NCI-H446 (cell line): ENCODE measurements at places on chromosomes 2 and 18.

DNA sequence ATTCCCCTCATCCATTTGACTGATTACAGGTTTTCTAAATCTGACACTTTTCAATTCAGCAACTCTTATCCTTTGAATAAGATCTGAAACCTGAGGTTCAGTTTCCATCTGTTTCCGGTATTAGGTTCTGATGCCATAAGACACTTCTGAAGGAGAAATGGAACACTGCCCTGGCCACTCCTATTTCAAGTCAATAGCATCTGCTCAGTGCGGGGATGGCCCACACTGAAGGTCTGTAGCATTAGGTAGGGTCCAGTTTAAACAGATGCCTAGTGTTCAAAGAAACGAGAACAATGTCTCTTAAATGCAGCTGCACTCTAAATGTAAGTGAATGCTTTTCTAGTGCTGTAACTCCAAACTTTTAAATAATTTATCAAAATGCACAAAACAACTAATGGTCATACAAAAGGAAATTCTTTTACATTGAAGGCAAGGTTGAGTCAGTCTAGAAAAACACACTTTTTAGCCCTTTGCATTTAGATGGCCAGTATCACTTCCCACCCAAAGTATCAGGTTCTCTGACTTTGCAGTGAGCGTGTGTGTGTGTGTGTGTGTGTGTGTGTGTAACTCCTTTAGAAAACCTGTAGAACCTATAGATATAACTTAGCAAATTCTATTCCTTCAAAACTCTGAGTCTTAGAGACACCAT lies 78.2 kb downstream of the STK39 start:
- DNase-seq, result no peak

GRCh38 chr2:27262379-27263286 lies at the start of gene SLC30A3:
SLC30A3 (minus strand) TSS chr2:27263047; CDS start chr2:27262906, 141 bp downstream.
- no peak for DNase-seq

DNA sequence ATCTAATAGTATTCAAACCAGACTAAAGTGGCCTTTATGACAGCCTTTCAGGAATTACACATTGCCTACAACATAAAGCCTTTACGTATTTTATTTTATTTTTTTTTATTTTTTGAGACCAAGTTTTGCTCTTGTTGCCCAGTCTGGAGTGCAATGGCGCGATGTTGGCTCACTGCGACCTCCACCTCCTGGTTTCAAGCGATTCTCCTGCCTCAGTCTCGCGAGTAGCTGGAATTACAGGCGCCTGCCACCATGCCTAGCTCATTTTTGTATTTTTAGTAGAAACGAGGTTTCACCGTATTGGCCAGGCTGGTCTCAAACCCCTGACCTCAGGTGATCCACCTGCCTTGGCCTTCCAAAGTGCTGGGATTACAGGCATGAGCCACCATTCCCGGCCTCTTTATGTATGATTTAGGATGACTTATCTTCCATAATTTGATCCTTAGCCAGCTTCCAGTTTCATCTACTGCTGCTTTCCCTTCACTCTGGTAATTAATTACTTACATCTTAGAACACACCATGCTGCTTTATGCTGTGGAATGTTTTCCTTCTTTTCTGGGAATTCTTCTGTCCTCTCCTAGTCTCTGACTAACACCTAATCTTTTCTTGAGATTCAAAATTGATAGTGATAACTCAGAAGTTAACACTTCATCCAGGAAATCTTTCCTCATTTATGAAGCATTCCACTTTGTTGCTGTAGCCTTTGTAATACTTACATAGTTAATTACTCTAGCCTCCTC lies 2.6 kb downstream of the USP14 start:
- DNase-seq, result no peak

DNA sequence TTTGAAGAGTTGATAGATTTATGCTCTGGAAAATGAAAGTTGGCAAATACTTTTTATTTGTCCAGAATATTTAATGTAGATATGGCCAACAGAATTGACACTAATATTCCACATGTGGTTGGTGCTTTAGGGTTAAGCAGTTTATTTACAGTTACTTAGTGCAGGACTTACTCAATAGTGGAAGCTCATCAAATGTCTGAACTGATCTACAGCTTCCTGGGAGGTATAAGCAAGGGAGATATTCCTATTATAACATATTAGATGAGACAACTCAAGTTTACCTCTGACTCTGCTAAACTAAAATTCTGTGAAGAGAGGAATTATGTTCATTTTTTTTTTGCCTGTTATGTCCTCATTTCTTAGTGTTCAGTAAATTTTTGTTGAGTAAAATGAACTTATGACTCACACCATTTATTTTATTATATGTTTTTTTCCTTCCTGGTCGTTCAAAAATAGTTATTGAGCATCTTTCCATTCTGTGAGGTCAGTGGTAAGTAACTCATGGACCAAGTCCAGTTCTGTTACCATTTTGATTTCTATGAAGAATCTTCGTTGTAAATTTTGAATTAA lies 13.6 kb downstream of the ABI2 start:
- no peak for DNase-seq

GRCh38 chr2:224596289-224596688 lies 11.1 kb upstream of the CUL3 start:
- no peak for DNase-seq
